Esophagus muscularis mucosa (tissue), 4 donors: ENCODE measurements at places on chromosomes 2 and 18. TPM values are rescaled to one million over a fixed set of nuclear protein-coding genes. Genes with fewer than 3 reads are reported as not detected.

DNA sequence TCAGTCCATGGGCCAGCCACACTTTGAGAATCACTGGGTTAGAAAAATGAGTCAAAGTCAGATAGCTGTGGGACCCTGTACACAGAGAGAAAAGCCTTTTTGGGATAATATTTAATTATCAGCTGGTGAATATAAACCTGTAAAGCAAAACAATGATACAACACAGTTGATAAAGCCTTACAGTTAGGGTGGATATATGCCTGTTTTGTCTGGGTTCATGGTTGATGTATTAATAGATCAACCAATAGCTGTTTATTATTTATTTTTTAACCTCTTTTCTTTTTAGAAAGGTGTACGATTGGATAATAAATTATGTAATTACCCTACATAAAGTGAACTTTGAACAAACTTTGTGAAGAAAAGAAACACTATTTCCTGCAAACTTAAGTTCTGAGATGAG is 145.6 kb downstream of the TDRD15 start:
- no peaks in the 10 kb centered on the region for H3K27me3 ChIP-seq
- H3K4me1 ChIP-seq, result peaks cover 9% of the 10 kb centered on the region
- H3K27ac ChIP-seq, result no peak overlapping the region
- DNase-seq, result no peak

The CAPN14 gene
- 0.42 TPM for total RNA-seq

DNA sequence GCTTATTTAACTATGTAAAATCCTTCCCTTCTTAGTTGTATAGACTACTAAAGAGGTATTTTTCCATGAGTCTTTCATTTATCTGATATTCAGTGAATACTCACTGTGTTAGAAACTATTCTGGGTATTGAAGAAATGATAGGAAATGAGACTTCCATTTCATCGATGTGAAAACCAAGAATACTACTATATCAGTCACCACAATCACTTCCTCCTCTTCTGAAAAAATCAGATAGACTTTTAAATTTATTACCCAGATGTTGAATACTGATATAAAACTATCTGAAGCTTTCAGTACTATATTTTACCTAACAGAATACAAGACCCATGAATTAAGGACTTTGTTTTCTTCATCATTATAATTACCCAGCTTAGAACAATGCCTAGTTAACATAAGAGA is 1801.1 kb upstream of the CELF4 start:
- H3K27ac ChIP-seq, result no peak overlapping the region
- H3K4me1 ChIP-seq, result no peaks in the 10 kb centered on the region
- no peak for DNase-seq
- H3K36me3 ChIP-seq, result no peaks in the 10 kb centered on the region
- H3K27me3 ChIP-seq, result no peaks in the 10 kb centered on the region

The SELENOI gene
- total RNA-seq, result 7.8 TPM

DNA sequence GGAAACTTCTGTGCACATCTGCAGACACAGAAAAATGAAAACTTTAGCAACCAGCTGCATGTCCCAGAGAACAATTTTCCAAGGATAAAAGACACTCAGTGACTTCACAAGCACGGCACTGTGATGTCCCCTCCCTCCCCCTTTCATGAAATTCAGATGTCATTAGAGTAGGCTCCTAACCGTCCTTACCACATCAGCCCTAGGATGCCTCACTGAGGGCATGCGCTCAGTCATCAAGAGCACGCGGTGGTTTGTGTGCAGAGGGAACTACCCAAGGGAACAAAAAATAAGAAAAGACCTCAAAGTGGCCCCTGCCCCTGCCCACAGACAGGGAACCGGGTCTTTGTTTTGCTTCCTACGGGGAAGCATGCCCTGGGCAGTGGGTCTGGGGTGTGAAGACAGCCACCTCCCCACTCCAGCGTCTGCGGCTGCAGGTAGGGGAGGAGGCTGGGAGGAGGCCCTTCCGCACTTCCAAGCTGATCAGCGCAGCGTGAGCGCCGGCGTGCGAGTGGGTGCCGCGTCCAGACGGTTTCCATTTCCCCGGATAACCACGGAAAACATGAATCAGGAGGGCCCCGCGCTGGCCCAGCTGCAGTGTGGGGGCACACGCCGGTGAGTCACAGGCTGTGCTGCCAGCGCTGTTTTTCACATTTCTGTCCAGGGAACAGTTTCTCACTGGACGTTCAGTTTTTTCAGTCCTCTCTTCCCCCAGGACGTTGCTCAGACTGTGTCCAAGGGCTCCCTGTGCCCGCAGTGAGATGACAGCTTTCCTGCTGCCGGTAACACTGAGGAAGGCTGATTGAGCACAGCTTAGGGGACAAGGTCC is 70.6 kb downstream of the COPS8 start:
- no peaks in the 10 kb centered on the region for H3K27me3 ChIP-seq
- H3K27ac ChIP-seq, result peak overlapping the region; percentile 63
- peak; percentile 87 for DNase-seq
- H3K36me3 ChIP-seq, result no peaks in the 10 kb centered on the region
- H3K4me3 ChIP-seq, result no peak overlapping the region

- H3K4me3 ChIP-seq, result no peak overlapping the region
- no peaks in the 10 kb centered on the region for H3K4me1 ChIP-seq
- no peak for DNase-seq
- H3K27ac ChIP-seq, result no peak overlapping the region
Measured at GRCh38 chr2:211055438-211055837, 499.0 kb downstream of the CPS1 start.

DNA sequence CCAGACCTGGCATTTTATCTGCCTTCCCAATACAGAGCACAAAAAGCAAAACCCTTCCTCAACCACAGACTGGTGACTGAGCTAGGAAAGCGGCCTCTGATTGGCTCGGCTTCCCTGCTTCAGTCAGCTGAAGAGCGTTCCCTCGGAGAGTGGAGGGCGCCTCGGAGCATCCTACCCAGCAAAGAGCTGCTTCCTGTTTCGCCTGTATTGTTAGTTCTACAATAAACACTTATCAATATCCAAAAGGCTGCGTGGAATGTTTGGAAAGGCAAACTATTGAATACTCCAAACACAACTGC is 125.0 kb downstream of the CACNB4 start:
- no peak overlapping the region for H3K27ac ChIP-seq
- H3K36me3 ChIP-seq, result no peaks in the 10 kb centered on the region
- no peaks in the 10 kb centered on the region for H3K27me3 ChIP-seq
- DNase-seq, result no peak

DNA sequence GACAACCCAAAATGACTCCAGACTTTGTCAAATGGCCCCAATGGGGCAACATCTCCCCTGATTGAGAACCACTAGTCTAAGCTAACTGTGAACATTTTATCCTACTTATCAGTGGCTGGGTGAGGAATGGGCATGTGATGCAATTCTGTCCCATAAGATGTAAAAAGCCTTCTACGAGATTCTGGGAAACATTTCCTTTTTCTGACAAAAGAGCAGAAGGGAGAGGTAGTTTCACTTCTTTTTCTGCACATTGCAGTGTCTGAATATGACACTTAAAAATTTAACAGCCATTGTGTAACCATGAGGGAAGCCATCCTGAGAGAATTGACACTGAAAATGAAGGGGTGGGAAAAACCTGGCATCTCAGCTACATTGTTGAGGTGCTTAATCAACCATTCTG is 17.3 kb upstream of the MARCHF4 start:
- H3K27me3 ChIP-seq, result no peaks in the 10 kb centered on the region
- no peak overlapping the region for H3K27ac ChIP-seq
- no peak for DNase-seq
- H3K4me3 ChIP-seq, result no peak overlapping the region

GRCh38 chr18:50689578-50689977 is 129.7 kb downstream of the MAPK4 start:
- no peaks in the 10 kb centered on the region for H3K4me1 ChIP-seq
- no peak for DNase-seq
- H3K27ac ChIP-seq, result no peak overlapping the region
- no peaks in the 10 kb centered on the region for H3K36me3 ChIP-seq

GRCh38 chr2:187319441-187320108 is 128.5 kb downstream of the CALCRL start:
- no peaks in the 10 kb centered on the region for H3K27me3 ChIP-seq
- H3K27ac ChIP-seq, result no peak overlapping the region
- no peaks in the 10 kb centered on the region for H3K4me1 ChIP-seq
- H3K4me3 ChIP-seq, result no peak overlapping the region

- no peaks in the 10 kb centered on the region for H3K36me3 ChIP-seq
- H3K4me1 ChIP-seq, result peaks cover 73% of the 10 kb centered on the region
- H3K4me3 ChIP-seq, result no peak overlapping the region
- H3K27ac ChIP-seq, result no peak overlapping the region
- DNase-seq, result no peak
Measured at GRCh38 chr2:98469862-98470544, 25.3 kb downstream of the INPP4A start.

The C2orf80 gene
- not detected for total RNA-seq

DNA sequence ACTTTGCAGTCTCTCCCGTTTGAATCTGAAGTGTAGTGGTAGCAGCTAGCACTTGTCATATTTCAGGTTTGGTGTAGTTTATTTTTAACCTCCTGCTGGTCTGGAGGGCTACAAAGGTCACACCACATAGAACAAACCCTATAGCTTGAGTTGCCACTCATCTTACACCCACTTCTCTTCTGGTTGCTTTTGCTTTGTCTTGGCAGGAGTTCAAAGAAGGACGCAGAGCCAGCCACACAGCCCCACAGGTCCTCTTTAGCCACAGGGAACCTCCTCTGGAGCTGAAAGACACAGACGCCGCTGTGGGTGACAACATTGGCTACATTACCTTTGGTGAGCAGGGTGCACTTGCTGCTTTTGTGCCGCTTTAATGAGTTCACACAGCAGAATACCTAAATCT is 15.6 kb upstream of the GPBAR1 start:
- no peak for DNase-seq
- H3K36me3 ChIP-seq, result peaks cover 88% of the 10 kb centered on the region
- no peaks in the 10 kb centered on the region for H3K27me3 ChIP-seq
- H3K4me1 ChIP-seq, result no peaks in the 10 kb centered on the region

- H3K27ac ChIP-seq, result no peak overlapping the region
- H3K4me3 ChIP-seq, result no peak overlapping the region
- peaks cover 25% of the 10 kb centered on the region for H3K4me1 ChIP-seq
- no peaks in the 10 kb centered on the region for H3K36me3 ChIP-seq
- H3K27me3 ChIP-seq, result no peaks in the 10 kb centered on the region
Measured at GRCh38 chr2:207561386-207562080, 31.8 kb downstream of the CREB1 start.

GRCh38 chr2:218645126-218645525 is 14.3 kb downstream of the ZNF142 start:
- no peak overlapping the region for H3K27ac ChIP-seq
- H3K4me1 ChIP-seq, result no peaks in the 10 kb centered on the region
- no peak for DNase-seq
- H3K4me3 ChIP-seq, result no peak overlapping the region
- no peaks in the 10 kb centered on the region for H3K27me3 ChIP-seq

The TUBB8B gene
- not detected for total RNA-seq

GRCh38 chr2:162731917-162732804 is 106.4 kb downstream of the KCNH7 start:
- H3K27ac ChIP-seq, result no peak overlapping the region
- H3K4me3 ChIP-seq, result no peak overlapping the region
- no peaks in the 10 kb centered on the region for H3K4me1 ChIP-seq
- no peaks in the 10 kb centered on the region for H3K36me3 ChIP-seq
- no peak for DNase-seq

- H3K4me1 ChIP-seq, result peaks cover 12% of the 10 kb centered on the region
- no peaks in the 10 kb centered on the region for H3K36me3 ChIP-seq
- H3K27me3 ChIP-seq, result peaks cover 36% of the 10 kb centered on the region
- no peak overlapping the region for H3K27ac ChIP-seq
Measured at GRCh38 chr2:104874230-104874629, 20.3 kb downstream of the POU3F3 start.

The MEP1B gene
- total RNA-seq, result 0.23 TPM

The ST8SIA3 gene
- not detected for total RNA-seq

GRCh38 chr2:75134860-75135259 is 64.5 kb downstream of the TACR1 start:
- no peaks in the 10 kb centered on the region for H3K36me3 ChIP-seq
- no peaks in the 10 kb centered on the region for H3K27me3 ChIP-seq
- H3K4me1 ChIP-seq, result no peaks in the 10 kb centered on the region

GRCh38 chr18:10032331-10033015 is 118.7 kb downstream of the VAPA start:
- no peak for DNase-seq
- H3K36me3 ChIP-seq, result no peaks in the 10 kb centered on the region
- H3K27me3 ChIP-seq, result no peaks in the 10 kb centered on the region

The MATN3 gene
- total RNA-seq, result 0.66 TPM

- no peaks in the 10 kb centered on the region for H3K4me1 ChIP-seq
- H3K27ac ChIP-seq, result no peak overlapping the region
- no peaks in the 10 kb centered on the region for H3K36me3 ChIP-seq
Measured at GRCh38 chr2:175234153-175234552, 52.6 kb upstream of the ATP5MC3 start.

The AAK1 gene
- total RNA-seq, result 47.2 TPM

GRCh38 chr2:234703258-234703657 is 206.4 kb upstream of the ARL4C start:
- H3K4me1 ChIP-seq, result no peaks in the 10 kb centered on the region
- DNase-seq, result peak; percentile 70
- no peak overlapping the region for H3K27ac ChIP-seq
- H3K36me3 ChIP-seq, result no peaks in the 10 kb centered on the region
- H3K4me3 ChIP-seq, result no peak overlapping the region

The DCDC2C gene
- not detected for total RNA-seq

DNA sequence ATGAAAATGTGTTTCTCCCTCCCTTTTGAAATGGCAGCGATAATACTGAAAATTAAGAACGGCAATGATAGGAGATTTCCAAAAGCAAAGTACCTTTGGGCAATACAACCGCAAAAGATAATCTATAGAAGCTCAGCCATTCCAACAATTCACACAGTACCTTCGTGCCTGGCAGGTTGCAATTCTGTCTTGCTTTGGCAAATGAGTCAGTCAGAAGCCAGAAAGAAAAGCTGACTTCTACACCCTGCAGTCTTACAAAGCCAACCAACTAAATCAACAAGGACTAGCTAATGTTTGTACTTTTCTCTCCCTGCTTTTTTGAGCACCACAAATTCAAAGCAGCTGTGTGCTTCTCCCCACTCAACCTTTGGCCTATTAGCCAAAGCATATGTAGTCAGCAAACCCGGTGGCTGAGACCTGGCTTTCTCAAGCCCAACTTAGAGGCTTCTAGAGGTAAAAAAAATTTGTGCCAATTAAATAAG is 25.7 kb upstream of the ID2 start:
- H3K36me3 ChIP-seq, result no peaks in the 10 kb centered on the region
- DNase-seq, result no peak
- no peak overlapping the region for H3K27ac ChIP-seq
- H3K4me1 ChIP-seq, result peaks cover under 1% of the 10 kb centered on the region
- H3K4me3 ChIP-seq, result no peak overlapping the region

GRCh38 chr2:85852937-85853498 is 35.8 kb downstream of the ST3GAL5 start:
- H3K27me3 ChIP-seq, result no peaks in the 10 kb centered on the region
- H3K4me1 ChIP-seq, result peaks cover 7% of the 10 kb centered on the region
- peak overlapping the region; percentile 48 for H3K27ac ChIP-seq
- peaks cover 14% of the 10 kb centered on the region for H3K36me3 ChIP-seq
- H3K4me3 ChIP-seq, result no peak overlapping the region

- no peaks in the 10 kb centered on the region for H3K36me3 ChIP-seq
Measured at GRCh38 chr2:204321910-204322751, 223.1 kb upstream of the PARD3B start.

The PTPRN gene
- total RNA-seq, result 5.3 TPM

- peaks cover 87% of the 10 kb centered on the region for H3K4me1 ChIP-seq
- H3K4me3 ChIP-seq, result no peak overlapping the region
- H3K27ac ChIP-seq, result peak overlapping the region; percentile 56
- no peaks in the 10 kb centered on the region for H3K27me3 ChIP-seq
- peaks cover 62% of the 10 kb centered on the region for H3K36me3 ChIP-seq
Measured at GRCh38 chr2:201132518-201132917, 16.6 kb downstream of the CFLAR start.

- H3K36me3 ChIP-seq, result no peaks in the 10 kb centered on the region
- peaks cover 48% of the 10 kb centered on the region for H3K4me1 ChIP-seq
- no peak overlapping the region for H3K27ac ChIP-seq
- H3K4me3 ChIP-seq, result no peak overlapping the region
Measured at GRCh38 chr2:152406119-152406835, 71.3 kb downstream of the FMNL2 start.
